ENCODE measurements at places on chromosomes 6 and 20.
A peak's percentile ranks its signal among the peaks of the same experiment; 100 is the strongest.

DNA sequence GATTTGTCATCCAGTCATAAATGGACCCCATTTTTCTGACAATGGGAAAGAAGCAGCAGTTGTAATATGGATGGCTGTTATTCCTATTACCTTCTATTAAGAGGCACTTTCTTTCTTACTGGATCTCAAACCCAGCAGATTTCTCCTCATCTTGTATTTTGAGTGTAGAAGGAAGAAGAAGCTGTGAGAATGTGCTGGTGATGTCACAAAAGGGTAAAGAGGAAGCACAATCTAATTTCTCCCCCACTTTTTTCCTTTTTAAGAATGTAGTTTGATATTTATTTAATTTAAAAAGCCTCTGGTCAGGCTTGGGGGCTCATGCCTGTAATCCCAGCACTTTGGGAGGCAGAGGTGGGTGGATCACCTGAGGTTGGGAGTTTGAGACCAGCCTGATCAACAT lies 100.0 kb upstream of the JARID2 start:
- DNase-seq = no peak

DNA sequence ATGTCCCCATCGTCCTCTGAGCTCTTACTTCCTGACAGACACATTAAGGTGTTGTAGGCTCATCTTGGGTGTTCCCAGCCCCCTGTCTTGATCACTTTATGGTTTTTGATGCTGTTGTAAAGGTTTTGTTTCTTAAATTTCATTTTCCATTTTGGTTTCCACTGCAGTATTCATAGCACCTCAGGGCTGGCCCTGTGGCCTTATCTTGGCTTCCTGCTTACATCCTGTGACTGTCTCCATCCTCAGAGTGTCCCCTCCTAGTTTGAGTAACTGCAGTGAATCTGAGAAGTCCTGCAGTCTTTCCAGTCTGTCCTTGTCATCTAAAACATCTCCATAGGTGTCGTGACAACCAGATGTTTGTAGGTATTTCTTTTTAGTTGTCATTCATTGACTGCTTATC lies 50.9 kb downstream of the JARID2 start:
- DNase-seq = no peak

DNA sequence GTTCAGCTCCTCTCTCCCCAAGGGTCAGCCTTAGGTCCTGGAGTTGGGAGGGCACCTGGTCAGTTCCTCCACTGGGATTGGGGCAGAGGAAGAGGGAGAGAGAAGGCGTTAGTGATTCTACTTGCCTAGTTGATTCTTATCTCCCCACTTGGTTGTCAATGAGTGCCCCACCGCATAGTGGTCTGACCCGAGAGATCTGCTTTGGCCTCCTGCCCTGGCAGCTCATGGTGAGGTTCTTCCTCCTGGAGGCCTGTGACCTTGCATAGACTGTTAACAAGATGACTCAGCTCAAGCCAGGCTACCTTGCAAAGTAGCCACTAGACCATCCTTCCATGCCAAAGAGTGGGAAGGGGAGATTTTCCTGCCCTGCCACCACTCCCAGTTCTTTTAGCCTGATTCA lies 160.6 kb downstream of the TMEM200A start:
- DNase-seq = no peak

GRCh38 chr20:47221036-47221625 lies 135.4 kb downstream of the ZMYND8 start:
- DNase-seq = no peak

DNA sequence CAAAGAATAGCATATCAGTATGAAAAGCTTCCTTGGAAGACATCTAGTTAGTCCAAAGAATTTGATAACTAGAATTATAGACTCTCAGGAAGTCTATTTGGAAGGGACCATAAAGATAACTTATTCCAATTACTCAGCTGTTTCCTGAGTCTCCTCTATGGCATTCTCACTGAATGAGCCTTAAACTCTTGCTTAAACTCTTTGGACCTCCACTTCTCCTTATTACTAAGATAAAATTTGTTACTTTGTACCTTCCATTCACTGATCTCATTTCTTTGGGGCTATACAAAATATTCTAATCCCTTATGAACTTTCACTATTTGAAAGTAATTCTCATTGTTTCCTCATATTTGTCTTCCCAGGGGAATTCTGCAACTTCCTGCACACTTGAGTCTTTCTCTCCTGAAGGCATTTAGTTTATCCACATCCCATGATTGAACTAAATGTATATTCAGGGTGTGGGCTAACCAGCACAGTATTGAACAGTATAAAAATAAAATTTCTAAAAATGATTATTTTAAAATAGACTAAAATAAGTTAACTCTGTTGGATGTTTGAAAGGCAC lies 67.1 kb upstream of the NOTCH4 start:
- no peak for DNase-seq

DNA sequence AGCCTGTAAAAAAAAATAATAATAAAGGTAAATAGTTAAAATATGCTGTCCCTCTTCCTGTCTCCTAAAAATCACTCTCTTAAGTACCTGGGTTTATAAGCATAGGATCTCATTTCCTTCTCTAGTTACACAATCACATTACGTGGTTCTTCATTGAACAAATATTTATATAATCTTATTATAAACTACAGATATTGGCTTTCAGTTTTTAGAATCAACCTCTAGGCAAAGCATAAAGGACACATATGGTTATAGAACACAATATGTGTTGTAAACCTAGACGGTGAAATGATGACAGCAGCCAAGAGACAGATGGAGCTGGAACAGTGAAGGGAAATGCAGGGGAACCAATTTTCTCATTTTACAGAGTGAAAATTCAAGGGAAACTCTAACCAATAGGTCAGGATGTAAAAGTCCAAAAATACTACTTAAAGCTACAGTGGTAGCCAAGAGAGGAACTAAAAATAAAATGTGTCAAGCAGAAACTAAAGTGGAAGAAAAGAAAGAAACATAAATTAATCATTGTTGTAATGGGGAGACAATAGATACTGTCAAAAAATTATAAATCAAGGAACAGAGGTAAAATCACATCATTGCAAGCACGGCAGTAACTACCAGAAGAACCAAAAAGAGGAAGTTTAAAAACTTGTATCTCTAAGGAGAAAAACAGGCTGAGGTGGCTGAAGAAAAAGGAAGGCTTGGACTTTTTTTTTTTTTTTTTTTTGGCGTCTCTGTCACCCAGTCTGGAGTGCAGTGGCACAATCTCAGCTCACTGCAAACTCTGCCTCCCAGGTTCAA lies 82.8 kb upstream of the CDYL start:
- DNase-seq = no peak

DNA sequence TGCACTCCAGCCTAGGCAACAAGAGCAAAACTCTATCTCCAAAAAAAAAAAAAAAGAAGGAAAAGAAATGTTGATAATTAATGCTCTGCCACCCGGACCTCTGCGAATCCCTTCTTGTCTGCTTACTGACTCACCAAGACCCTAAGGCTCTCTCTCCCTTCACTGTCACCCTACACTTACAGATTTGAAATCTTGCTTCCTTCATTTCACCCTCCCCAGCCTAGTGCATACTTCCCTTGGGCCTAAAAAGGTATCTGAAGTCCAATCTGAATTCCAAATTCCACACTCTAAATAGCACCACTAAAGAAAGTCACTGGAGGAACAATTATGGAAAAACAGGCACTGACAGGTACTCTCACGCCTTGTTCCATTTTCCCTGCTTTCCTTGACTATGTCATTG lies 9.4 kb upstream of the PHF20 start:
- DNase-seq = no peak

- no peak for DNase-seq
These were observed 109.1 kb upstream of the SCAF8 start for GRCh38 chr6:154624038-154624599.

- DNase-seq = no peak
These were observed 46.9 kb upstream of the DTNBP1 start for GRCh38 chr6:15709651-15710269.

DNA sequence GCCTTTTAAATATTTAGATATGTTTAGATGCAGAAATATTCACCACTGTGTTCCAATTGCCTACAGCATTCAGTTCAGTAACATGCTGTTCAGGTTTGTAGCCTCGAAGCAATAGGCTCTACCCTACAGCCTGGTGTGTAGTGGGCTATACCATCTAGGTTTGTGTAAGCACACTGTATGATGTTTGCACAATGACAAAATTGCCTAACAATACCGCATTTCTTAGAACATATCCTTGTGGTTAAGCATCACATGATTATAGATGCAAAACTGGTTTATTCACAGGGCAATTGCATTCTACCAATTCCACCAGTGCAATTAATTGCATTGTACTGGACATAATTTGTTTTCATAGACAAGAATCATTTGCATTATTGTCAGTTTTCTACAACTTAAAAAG lies 7.9 kb upstream of the SLC22A16 start:
- DNase-seq = peak; percentile 21

DNA sequence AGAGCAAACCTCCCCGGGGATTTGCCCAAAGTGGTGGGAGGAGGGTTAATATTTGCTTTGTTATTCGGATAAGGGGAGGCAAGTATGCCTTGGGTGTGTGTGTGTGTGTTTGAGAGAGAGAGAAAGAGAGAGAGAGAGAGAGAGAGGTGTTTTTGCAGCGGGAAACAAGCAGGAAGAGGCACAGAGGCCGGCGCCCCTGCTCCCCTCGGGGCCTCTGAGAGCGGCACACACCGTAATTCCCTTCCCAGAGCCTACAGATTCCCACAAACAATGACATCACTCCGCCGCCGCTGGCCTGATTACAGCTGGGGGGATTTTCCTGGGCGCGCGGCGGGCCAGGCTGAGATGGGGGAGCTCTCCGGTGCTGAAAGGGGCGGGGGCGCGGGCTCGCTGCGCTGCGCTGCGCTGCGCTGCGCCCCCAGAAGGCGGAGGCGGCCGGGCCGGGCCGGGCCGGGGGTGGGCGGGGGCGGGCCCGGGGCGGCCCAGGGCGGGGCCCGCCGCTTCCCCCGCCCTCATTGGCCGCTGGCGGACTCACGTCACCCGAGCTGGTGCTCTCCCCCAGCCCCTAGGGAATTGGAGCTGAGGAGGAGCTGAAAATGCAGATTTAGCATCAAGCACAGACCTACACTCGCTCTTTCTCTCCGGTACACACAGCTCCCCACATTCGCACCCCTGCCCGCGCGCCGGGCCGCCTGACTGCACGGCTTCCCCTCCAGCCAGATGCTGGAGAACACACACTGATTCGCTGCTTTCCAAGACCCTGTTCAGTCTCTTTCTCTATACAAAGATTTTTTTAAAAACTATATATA lies at the start of gene PCSK2:
TSS of gene PCSK2 (plus strand) at position 631 of the 809 bp plus-strand sequence. CDS start 266 bp downstream, outside the sequence.
- no peak for DNase-seq

DNA sequence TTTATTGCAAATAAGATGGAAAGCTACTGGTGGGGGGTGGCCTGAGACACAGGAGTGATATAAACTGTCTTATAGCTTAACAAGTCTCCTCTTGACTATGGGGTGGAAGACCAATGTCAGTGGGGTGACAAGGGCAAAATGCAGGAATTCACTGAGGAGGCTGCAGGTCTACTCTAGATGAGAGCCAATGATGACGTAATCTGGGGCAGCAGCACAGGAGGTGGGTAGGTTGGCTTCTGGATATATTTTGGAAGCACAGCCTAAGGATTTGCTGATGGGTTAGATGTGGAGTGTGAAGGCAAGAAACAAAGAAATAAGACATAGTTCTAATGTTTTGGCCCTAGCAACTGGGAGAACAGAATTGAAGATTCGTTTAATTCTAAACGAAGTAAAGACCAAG lies 253.2 kb downstream of the PTPRT start:
- DNase-seq = no peak

DNA sequence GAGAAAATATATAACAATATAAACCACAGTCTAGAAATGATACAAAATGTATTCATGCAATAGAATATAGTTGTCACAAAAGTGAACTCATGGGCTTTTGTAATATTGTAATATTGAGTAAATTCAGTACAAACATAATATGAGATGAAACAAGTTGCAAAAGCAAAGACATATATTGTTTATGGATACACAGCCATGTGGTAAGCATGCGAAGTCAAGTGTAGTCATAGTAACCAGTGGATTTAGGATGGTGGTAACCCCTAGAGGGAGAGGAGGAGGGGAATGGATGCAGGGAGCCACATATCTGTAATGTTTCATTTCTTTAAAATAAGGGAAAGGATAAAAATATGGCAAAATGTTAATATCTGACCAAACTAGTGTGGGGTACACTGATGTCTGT lies 47.3 kb downstream of the ARMC2 start:
- DNase-seq = no peak

- no peak for DNase-seq
These were observed 23.4 kb upstream of the INSM1 start for GRCh38 chr20:20344476-20344875.

DNA sequence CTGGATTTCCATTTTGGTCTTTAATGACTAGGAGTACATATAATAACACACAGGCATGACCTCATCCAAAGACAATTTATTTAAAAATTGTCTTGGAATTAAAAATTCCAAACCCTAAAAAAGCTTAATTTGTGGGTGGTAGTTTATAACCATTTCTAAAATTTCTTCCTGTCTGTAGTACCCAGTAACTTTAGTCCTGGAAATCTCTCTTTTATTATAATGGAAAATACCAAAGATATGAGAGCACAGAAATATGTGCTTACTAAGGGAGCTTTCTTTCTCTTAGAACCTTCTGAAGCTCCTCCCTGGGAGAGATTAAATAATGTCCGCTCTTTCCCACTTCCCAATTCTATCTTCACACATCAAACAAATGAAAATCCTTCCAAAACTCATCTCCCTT lies 70.5 kb upstream of the PRL start:
- no peak for DNase-seq

DNA sequence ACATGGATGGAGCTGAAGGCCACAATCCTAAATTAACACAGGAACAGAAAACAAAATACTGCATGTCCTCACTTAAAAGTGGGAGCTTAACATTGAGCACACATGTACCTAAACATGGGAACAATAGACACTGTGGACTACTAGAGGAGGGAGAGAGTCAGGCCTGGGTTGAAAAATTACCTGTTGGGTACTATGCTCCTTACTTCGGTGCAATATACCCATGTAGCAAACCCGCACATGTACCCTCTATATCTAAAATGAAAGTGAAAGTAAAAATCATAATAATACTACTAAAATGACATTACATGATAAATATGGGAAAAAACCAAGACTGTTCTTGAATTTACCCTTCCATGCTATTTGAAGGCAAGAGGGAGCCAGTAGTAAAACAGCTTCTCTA lies 1273.8 kb upstream of the ADGRB3 start:
- no peak for DNase-seq

DNA sequence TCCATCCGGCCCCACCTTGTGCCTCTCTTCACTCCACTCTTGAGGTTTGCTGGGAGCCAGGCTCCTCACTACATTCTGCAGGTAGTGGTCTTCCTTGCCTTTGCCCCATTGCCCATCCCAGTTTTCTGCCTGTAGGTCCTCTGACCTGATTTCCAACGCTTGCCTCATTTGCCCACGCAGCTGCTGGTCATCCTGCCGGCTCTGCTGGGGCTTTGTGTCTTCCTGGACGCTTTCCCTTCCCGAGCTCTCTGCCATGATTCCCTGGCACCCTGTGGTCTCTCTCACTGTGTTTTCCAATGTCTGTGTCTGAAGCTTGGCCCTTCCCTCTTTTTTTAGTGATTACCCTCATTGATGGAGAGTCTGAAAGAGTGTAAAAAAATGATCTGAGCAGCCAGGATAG lies 451.6 kb downstream of the UTRN start:
- DNase-seq = no peak

- DNase-seq = no peak
These were observed 157.3 kb downstream of the BTBD9 start for GRCh38 chr6:38482466-38482865.

- DNase-seq = no peak
These were observed 18.2 kb downstream of the AK9 start for GRCh38 chr6:109672839-109673238.

GRCh38 chr6:32581315-32582095 lies 8.1 kb downstream of the HLA-DRB1 start:
- DNase-seq = no peak

GRCh38 chr20:46203510-46203837 lies 85.4 kb downstream of the CD40 start:
- DNase-seq = no peak
